Astrocyte (in vitro differentiated cells and primary cell): ENCODE measurements at places on chromosomes 13 and 19.

- DNase-seq, result no peak
Measured at GRCh38 chr13:61712621-61713020, 297.0 kb upstream of the PCDH20 start.

DNA sequence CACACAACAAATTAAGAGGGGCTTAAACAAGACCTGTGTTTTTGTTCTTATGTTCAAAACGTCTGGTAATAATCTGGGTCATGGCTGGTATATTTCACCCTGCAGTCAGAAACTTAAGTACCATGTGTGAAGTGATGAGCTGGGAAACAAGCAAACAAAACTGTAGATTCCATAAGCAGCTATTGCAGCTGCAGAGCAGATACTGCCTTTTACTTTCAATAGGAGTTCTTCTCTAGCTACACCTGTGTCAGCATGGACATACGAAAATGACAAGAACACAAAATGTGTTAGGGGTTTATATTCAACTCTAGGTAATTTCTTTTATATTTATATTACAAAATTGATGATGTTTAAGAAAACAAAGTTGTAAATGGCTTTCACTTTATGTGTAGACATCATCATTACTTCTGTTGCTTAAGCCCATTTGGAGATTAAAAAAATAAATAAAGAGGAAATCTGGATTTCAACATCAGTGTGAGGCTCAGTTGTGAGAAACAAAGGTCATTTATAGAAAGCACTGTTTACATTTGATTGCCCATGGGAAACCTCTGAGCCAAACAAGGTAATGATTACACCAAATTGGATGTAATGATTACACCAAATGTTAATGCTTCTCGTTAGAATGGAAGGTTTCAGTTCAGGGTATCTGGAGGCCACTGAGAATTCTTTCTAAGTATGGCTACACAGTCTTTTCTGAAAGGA lies 451.0 kb upstream of the SLC10A2 start:
- no peak for DNase-seq

DNA sequence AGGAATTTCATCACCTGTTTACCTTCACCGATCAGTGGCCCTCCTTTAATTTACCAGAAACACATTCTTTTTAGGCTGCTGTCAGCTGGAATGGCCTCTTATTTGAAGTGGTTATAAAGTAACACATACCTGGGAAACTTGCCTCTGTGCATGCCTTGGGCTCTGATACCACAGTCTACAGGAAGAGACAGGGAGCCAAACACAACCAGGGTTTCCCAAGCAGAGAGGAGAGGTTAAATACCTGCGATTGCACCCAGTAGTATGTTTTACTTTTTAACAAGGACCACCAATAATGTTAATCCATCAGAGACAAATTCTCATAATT lies 444.0 kb upstream of the SGCG start:
- no peak for DNase-seq

DNA sequence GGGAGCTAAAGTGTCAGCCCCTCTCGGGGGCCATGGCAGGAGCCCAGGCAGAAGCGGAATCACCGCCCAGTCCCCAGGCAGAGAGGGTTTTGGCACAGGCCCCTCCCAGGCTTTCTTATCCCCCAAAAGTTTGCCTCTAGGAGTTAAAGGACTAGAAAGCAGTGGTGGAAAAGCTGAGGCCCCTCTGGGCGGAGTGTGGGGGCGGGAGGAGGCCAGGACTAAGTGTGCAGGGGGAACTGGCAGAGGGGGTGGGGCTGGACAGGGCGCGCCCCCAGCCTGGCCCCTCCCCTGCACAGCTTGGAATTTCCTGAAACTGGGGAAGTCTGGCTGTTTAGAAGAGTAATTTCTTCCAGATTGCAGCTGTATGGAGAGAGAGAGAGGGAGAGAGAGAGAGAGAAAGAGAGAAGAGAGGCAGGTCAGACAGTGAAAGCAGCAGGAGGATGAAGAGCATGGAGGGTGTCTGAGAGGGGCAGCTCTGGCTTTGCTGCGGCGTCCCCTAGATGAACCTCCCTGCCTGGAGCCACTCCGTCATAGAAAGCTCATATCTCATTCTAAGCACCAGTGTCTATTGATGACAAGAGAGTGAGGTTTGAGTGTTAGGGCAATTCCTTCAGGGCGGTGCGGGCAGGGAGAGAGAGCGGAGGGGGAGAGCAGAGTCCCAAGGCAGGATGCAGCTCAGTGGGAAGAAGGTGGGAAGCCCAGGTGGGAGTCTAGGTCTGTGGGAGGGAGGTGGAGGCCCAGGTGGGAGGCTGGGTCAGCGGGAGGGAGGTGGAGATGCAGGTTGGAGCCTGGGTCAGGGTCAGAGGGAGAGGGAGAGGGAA lies at the start of gene CDC42EP5:
Gene CDC42EP5 (minus strand): TSS at position 226 of the 821 bp plus-strand sequence. CDS start 7,749 bp downstream, outside the sequence.
- DNase-seq, result peak; percentile 73

DNA sequence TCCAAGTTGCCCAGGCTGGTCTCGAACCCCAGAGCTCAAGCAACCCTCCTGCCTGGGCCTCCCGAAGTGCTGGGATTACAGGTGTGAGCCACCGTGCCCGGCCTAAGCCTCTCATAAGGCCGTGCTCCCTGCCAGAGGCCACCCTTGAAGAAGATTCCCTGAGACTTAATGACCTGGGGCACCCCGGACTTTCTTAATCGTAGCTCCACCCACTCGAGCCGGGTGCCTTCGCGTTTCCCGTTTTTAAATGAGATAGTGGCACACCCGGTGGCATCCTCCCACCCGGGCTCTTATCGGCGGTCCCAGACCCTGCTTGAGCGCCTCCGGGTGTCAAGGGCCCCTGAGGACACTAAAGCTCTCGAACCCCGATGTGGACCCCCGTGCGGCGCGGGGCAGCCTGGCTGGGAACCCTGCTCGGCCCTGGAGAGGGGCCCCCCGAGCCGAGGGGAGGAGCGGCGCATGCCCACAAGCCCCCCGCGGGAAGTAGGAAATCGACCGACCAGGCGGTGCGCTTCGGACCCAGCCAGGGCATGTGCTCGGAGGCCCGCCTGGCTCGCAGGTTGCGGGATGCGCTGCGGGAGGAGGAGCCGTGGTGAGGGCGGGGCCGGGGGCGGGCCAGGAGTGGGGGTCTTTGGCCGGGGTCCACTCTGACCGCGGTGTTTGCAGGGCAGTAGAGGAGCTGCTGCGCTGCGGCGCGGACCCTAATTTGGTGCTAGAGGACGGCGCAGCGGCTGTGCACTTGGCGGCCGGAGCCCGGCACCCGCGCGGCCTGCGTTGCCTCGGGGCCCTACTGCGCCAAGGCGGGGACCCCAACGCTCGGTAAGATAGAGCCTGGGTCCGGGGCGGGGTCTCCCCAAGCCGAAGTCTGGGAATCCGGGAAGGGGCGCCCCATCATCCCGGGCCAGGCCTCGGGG lies at the start of gene ANKLE1:
Gene ANKLE1 (plus strand): TSS at position 511 of the 914 bp plus-strand sequence. CDS start 20 bp downstream, at position 531.
- DNase-seq, result no peak

GRCh38 chr13:61415058-61415721 lies 459 bp downstream of the PCDH20 start:
- peak; percentile 36 for DNase-seq

DNA sequence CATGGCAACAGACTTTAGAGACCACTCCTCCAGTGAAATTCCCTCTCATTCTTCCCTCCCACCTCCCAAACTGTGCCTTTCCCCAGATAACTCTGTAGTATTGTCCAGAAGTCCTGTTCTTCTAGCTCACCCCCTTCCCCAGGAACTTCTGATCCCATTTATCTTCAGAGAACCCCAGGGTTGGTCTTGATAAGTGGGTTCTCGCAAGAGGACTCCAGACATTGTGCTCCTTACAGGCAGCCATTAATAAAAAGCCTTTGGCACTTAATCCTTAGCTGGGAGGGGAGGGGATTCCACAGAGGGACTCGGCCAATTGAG lies 1.9 kb downstream of the LTBP4 start:
- no peak for DNase-seq

DNA sequence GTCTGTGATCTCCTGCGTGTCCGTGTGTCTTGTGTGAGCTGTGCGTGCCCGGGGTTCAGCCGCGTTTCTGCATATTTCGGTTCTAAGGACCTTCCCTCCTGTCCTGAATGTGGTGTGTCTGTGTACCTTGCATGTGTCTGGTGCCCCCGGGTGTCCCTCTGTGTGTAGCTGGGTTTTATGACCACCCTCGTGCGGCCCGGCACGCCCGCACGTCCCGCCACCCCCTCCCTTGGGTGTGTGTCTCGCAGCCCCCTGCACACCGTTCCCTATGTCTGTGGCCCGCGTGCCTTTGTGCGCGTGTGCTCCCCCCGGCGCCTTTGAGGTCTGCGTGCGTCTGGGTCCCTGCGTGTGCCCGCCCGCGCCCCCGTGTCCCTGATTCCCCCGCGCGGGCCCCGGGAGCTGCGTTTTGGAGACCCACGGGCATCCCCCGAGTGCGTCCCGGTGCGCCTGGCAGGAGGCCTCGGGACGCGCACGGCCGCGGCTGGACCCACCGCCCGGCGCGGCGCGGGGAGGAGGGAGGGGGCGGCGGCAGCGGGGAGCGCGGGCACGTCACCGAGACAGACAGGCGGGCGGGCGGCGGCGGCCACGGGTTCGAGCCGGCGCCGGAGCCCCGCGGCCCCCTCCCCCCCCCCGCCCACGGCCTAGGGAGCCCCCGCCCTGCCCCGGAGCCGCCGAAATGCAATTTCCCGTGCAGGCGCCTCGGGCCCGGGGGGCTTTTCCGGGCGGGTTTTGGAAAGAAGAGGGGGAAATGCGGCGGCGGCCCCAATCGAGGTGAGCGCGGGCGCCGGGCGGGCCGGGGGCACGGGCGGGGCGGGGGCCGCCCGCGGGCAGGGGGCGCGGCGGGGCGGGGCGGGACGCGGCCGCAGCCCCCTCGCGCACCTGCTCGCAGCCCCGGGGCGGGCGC lies 12.0 kb upstream of the NANOS3 start:
- DNase-seq, result no peak

DNA sequence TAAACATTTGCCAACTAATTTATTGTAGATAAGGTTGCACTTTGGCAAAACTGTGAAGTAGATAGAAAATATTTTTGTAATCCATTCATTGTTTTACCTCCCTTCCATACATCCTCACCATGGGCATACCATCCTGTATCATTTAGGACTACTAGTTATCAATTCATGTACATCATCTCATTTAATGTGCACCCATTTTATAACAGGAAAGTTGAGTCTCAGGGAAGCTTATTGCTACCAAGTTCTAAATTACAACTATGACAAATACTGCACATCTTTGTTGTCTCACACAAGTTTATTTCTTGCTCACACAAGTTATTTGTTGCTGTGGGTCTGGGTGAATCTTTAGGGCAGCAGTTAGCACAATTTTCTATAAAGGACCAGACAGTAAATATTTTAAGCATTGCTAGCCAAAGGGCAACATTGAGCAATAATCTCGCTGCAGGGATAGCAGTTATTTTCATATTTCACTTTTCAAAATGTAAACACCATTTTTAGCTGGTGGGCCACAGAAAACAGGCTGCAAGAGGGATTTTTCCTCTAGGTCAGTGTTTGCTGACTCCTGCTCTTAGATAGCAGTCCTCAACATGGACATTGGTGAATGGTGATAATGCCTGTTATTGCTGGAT lies 276.5 kb downstream of the GPC6 start:
- DNase-seq, result no peak

DNA sequence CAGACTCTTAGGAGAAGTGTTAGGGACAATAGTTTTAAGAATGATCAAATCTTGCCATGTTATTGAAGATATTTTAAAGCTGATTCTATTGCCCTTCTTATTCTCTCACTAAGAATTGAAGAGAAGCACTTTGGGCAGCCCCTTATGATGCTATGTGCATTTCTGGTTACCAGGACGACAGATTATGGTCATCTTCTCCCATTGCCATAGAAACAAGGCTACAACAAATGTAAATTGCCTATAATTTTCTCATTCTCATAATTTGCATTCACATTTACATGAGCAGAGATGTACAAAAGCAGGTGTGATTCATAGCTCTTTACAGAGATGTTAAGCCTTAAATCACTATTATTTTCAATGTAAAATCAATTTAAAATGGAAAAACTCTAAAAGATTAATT lies 137.3 kb upstream of the PCDH9 start:
- DNase-seq, result no peak

DNA sequence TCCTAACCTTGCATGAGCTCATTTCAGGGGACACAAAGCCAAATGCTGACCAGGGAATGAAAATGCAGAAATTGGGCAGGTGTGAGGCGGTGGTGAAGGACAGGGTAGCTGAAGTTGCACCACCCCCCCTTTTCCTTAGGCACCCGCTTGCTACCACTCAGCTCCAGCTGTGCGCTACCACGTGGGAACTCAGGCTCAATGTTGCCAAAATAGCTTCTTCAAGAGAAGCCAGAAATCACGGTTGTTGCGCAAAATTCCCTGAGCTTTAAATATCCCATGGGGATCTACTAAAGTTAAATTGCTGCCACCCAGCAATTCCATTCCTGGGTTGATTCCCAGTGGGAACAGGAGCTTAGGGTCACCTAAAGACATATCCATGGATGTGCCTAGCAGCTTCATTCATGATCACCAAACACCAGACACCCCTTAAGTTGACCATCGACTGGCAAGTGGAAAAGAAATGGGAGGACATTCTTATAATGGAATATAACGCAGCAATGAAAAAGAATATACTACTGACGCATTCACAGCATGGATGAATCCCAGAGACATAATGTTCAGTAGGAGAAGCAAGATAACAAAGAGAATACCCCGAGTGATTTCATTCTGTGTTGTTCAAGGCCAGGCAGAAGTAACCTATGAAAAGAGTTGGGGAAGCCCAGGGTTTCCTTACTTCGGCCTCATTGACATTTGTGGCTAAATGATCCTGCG lies 12.8 kb upstream of the ADGRL1 start:
- DNase-seq, result no peak

DNA sequence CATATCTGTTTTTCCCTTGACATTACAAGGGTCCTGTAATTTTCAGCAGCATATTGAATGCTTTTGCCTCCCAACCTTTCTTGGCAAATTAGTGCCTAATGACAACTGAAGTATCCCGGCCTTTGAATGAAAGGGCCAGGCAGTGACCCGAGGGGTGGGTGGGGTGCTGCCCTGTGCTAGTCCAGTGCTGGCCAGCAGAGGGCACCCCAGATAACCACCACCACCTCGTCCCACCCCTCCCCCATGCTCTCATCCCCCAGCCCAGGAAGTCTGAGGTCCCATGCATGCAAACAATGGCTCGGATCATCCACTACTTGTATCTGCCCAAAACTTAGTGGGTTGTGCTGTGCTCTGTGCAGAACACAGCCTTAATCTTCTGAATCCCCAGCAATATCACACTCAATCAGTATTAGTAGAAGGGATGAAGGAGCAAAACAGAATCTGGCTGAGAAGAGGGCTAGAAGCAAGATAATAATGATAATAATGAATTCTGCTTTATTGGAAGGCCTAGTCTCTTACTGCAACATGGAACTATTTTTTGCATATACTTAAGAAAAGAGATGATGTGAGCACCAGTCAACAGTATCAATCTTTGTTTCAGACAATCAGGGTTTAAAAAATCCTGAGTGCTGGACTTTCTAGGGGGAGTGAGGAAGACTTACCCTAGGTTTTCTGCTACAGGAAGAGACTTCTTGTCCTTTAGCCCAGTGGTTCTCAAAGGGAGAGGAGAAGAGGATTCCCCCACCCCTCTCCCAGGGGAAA lies 3.8 kb downstream of the ATP12A start:
- DNase-seq, result no peak
